C1 segment of cervical spinal cord (tissue), 14 donors: ENCODE measurements at places on chromosomes 11 and 22.
A peak's percentile ranks its signal among the peaks of the same experiment; 100 is the strongest.

DNA sequence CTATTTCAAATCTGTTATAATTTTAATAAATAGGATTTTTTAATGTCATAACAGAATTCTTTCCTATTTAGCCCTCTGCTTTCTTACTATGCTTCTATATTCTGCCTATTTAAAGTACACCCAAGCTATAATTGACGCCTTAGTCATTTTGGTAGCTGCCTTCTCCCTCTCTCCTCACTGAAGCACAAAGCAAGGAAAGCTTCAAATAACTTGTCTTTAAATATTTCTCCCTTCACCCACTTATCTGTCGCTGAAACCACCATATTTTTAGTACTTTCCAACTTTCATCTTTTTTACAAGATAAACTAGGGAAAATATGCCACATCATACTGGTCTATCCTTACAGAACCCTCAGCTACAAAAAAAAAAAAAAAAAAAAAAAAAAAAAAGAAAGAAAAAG lies 127.9 kb downstream of the ENTHD1 start:
- no peak for DNase-seq

- no peak for DNase-seq
Observed at GRCh38 chr11:34977089-34977912, 60.9 kb downstream of the PDHX start.

- no peak for DNase-seq
Observed at GRCh38 chr11:70020336-70021214, 57.5 kb upstream of the ANO1 start.

DNA sequence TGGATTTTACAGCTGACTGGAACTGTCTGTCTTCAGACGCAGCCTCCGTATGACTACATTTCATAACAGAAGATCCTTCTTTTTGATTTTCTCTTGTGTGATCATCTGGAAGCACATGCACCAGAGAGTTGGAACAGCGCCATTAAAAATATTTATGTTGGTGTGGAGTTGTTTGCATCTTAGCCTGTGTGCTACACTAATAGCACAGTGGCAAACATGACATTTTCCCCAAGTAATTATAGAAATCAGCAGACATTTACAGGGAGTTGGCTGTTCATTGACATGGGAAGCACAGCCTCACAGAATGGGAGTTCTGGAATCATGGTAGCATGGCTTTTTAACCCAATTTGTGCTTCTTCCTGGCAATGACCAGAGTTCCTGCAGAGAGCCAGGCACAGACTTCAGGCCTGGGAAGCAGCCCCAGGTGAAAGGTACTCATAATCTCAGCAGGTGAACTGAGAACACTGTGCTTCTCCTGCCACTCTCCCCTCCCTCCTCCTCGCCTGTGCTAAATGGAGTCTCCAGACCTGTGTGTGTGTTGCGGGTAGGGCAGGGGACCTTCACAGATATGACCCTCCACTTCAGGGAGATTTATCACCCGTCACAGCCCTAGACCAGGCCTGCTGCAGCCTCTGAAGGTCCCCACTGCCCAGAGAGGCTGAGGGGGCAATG lies 82.8 kb upstream of the PLET1 start:
- no peak for DNase-seq

DNA sequence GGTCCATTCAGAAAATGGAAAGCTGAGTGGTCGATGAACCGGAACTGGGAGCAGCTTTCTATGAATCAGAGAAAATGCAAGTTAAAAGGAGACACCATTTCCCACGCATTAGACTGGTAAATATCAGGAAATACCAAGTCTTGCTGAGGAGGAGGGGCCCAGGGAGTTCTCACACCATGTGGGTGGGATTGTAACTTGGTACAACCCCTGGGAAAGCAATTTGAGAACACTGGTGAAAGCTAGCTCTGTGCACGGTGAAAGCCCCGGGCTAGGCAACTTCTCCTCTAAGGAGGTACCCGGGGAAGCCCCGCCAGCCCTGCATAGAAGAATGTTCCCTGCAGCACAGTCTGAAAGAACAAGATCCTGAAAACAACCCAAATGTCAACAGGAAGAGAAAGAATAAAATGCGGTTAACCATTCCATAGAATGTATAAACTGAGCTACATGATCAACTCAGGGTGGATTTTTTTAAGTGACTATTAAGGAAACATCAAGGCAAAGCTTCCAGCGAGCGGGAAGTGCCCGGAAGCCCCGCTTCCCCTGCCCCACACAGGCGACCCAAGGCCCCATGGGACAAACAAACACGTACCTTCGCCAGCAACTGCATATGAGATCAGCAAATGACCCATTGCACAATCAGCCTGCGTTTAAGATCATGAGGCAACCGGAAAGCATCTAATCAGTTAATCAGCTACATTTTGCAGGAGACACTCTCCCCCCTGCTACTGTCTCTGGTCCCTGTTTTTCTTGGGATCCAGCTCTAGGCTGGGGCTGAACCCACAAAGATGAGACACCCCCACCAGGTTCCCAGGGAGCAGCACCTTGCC lies 11.3 kb downstream of the SHANK2 start:
- DNase-seq = no peak

DNA sequence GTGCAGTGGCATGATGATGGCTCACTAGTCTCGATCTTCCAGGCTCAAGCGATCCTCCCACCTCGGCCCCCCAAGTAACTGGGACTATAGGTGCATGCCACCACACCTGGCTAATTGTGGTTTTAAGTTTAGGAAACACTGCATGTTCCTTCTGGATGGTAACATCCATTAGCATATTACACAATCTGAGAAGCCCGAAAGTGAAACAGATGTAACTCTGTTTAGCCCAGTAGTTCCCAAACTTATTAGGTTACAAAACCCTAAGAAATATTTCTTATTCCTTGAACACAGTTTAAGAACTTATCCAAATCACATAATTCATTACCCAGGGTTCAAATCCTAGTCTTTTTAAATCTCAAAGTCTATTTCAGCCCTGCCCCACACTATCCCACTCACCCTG lies 28.3 kb downstream of the POLDIP3 start:
- no peak for DNase-seq

- no peak for DNase-seq
Observed at GRCh38 chr11:28739489-28740280, 631.5 kb downstream of the METTL15 start.

DNA sequence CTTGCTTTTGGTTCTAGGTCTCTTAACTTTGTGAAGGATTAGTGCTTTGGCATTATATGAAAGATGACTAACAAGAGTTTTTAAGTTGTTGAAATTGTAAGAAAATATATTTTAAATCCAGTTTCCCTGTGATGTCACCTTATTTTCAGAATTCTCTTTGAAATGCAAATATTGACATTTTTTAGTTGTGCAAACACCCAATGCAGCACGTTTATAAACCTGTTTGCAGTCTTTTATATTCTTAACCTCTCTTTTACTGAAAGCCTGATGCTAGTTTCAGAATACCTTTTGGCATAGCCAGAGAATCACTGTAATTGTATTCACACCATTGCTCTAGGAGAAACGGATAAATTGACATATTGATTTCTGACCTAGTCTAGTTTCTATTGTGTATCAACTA lies 42.8 kb upstream of the SLC37A2 start:
- DNase-seq = no peak

GRCh38 chr11:117457031-117457785 lies 129.6 kb downstream of the CEP164 start:
- DNase-seq = no peak

GRCh38 chr11:65888163-65888814 lies at the start of gene FIBP:
FIBP (minus strand) TSS chr11:65888471; CDS start chr11:65888418, 53 bp downstream.
- peak; percentile 96 for DNase-seq

DNA sequence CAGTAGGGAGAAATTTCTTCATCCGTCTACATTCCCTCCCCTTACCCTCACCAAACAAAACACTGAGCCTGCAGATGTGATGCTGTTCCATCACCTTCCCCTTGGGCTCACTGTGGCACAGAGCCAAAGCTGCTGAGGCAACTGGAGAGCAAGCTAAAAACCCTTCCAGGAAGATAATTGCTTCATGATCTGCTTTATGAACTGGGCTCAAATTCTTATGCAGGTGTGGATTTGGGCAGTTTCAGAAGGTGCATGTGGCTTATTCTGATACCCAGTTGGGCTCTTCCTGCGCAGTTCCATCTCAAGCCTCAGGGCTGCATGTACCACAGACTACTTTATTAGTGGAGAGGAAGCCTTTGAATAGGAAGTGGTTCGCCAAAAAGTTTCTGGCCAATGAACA lies 58.3 kb downstream of the AAMDC start:
- DNase-seq = no peak

DNA sequence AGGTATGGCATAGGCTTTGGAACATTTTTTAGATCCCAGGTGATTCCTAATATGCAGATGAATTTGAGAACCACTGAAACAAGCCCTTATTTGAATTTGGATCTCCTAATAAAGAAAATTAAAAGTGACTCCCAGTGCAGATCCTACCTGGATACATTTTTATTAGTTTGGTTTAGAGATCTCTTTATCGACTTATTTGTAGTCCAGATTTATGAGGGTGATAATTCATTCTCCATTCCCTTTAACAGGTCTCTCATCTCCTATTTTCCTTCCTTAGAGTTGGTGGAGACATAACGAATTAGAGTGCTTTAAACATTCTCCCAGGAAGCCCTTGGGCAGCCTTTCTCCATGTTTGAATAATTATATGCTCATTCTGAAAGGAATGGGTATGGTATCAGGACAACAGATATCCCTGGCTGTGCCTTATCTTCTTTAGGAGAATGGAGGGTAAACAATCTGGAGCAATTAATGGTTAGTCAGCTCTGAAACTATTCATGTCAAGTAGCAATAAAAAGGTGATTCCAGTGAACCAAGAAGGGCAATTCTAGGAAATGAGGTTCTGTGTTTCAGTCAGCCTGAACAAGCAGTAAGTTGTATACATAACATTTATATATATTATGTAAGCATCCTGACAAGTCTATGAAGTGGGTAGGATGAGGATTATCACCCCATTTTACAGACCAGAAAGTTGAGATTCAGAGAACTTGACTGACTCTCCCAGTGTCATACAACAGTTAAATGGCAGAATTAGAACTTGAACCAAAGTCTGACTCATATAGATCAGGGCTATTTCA lies 53.9 kb upstream of the RCE1 start:
- no peak for DNase-seq

DNA sequence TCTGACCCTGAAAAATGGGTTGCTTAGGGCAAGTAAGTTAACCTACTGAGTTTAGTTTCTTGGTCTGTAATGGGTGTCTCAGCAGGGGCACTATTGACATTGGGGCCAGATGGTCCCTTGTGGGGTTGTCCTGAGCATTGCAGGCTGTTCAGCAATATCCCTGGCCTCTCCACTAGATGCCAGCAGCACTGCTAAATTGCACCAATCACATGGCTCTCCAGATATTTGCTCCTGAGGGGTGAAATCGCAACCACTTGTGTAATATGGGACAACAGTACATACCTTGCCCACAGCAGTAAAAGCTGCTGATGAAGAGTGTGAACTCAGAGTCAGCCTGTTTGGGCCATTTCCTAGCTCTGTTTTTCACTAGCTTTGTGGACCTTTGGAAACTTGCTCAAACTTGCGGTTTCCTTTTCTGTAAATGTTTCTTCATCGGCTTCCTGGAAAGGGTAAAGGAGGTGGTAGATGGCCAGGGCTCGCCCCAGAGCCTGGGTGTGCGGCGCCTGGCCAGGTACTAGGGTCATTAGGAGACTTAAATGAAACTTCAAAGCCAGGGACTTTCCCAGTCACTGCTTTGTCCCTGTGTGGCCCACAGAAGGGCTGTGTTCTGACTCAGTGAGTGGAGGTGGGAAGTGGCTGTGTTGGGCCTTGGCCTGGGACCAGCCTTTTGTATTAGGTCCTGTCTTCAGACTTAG lies 13.0 kb downstream of the NCF4 start:
- DNase-seq = no peak

DNA sequence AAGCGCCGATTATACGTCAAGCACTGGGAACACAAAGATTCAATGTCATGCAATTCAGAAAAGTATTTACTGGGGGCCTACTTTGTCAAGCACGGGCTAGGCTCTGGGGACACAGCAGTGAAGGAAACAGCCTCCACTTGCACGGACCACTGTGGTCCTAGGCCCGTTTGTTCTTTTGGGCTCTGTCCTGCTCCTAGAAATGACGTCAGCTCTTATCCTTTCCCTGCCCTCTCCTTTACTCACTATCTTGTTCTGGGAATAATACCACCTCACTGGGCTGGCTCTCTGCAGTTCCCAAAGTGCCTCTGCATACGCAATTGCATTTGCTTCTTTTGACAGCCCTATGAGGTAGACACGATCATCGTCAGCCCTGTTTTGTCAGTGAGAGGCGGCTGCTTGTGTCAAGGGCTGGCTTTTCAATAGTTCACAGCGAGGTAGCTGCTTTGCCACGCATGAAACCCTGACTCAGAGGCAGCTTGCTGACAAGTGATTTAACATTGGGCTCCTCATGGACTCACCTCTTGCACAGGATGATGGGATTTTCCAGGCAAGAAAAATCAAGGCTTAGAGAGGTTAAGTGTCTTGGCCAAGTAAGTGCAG lies 22.9 kb upstream of the IGSF22 start:
- DNase-seq = no peak

DNA sequence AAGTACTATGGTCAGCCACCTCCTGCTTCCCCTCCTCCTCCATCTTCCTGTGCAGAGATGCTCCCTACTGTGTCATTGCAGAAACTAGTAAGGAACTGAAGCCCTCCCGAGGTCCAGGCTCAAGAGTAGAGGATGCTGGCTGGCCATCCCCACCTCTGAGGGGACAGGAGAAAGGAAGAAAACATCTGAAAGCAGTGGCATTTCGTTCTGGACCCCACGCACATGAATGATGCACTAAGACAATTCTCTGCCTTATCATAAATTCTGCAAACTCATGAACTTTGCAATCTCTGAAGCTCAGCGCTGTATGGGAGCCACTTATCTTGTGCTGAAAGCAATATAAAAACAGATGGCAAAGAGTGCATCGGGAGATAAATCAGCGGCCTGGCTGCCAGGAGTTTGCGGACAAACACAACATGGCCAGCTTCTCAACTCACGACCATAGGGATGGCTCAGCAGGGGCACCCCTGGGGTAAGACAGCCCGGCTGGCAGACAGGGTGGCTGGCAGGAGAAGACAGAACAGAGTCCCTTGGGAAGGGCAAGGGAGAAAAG lies 306.4 kb downstream of the NXPE2 start:
- no peak for DNase-seq

DNA sequence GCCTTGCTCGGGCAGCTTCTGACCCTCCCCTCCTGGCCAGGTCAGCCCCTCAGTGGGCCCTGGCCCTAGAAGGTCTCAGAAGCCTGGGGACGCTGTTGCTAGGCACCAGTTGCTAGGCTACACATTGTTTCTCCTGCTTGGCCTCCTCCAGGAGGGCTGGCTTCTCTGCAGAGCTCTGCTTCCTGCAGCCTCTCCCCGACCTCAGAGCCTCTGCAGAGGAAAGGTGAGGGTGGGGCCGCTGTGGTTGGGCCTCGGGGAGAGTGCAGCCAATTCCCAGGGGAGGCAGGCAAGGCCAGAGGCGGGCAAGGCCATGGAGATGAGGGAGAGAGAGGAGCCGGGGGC lies 27.6 kb upstream of the LRRC10B start:
- no peak for DNase-seq
